ENCODE measurements at places on chromosomes 6 and 20.

DNA sequence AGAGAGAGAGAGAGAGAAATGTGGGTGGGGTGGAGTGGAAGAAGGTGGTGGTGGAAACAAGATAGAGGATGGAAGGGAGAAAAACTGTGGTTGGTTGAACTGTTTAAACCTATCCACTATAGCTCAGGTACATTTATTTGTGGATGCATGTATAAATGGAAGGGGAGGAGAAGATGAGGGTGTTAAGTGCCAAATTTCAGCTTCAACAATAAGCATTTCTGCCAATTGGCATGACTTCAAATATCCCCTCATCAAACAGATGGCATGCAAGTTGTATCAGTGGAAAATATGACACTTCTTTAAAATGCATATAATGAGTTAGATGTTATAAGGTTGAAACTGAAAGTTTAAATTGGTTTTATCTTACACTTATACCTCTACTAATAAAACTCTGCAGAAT, 216.1 kb downstream of the LMBRD1 start:
- DNase-seq = no peak

DNA sequence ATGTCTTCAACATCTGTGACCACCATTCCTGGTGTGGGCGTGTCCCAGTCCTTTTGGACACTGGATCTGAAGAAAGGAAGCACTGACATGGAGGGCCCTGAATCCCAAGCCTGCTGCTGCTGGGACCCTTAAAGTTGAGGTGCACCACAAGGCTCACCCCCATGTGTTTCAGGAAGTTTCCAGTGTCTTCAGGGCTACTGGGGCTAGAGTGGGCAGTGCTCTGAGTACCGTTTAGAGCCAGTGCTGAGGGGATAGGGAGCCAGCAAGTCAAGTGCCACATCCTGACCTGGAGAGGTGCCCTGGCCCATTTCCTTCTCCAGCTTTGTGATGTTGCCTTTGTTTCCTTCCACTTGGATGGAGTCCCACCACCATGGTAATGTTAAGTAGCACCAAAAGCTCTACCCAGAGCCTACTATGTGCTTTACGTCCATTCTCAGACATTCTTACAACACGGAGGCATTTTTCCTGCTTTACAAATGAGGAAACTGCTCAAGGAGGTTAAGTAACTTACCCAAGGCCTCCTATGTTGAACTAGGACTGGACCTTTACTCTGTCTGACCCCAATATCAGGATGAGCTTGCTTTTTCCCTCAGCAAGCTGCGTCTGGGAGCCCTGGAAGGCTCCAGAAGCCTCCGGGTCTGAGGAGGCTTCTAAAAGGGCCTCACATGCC, 552 bp upstream of the DEF6 start:
- no peak for DNase-seq

DNA sequence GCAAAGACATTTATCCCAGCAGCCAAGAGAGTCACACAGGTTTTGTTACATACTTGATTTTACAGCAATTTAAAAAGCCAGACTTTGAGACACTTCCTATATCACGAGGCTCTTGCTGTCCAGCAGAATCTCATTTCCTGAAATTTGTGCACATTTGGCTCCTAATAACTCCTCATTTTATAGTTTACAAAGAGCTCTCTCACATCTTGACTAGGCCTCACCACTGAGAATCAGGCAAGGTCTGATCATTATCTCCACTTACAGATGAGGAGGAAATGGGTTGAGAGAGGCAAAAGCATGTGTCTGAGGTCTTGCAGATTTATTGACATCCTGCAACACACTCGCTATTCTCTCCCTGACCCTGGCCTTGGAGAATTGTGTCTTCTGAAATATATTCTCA, 426.8 kb downstream of the MAFB start:
- DNase-seq = no peak

GRCh38 chr6:101883505-101883904, 490.0 kb downstream of the GRIK2 start:
- no peak for DNase-seq

DNA sequence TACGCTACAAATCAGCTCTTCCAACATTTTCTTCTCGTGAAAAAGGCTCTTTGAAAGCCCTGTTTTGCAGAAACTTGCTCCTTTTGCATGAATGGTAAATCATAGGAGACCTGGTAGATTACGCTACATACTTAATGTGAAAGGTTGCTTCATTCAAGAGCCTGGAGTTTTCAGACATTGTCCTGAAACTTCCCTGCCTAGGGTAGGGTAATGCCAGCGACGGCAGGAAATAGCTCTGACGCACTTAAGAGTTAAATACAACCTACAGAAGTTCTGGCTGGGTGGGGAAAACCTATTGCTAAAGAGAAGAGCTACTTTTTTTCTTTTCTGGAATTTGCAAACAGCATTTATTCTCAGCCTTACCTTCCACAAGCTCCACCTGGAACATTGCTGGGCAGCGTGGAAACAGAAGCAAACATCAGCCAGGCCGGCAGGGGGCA, 144.5 kb downstream of the LPA start:
- no peak for DNase-seq

DNA sequence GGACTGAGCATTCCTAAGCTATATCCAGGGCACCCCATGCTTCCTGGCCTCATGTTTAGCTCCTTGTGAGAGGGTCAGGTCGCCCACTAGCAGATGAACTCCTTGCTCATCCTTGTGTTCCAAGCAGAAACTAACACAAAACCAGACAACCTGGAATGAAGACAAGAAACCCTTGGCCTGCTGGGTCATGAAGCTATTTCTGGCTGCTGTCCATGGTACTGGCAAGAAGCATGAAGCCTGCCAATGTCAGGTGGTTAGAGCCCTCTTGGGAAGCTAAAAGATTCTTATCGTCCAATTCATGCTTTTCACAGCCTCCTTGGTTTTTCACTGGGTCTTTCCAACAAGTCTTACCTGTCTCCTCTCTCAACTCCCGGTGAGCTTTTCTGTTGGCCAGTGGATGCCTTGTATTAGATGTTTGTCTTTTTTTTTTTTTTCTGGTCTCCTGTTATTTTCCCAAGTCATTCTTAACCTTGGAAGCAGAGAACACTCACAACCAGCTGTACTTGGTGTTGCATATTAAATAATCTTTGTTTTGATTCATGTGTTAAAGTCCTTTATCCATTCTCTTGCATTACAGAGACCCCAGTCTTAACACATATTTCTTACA, 180.3 kb downstream of the ANKRD60 start:
- no peak for DNase-seq

GRCh38 chr20:25376236-25376635, 14.4 kb downstream of the ABHD12 start:
- no peak for DNase-seq
